HS-5 (cell line): ENCODE measurements at places on chromosomes 7 and 10.

DNA sequence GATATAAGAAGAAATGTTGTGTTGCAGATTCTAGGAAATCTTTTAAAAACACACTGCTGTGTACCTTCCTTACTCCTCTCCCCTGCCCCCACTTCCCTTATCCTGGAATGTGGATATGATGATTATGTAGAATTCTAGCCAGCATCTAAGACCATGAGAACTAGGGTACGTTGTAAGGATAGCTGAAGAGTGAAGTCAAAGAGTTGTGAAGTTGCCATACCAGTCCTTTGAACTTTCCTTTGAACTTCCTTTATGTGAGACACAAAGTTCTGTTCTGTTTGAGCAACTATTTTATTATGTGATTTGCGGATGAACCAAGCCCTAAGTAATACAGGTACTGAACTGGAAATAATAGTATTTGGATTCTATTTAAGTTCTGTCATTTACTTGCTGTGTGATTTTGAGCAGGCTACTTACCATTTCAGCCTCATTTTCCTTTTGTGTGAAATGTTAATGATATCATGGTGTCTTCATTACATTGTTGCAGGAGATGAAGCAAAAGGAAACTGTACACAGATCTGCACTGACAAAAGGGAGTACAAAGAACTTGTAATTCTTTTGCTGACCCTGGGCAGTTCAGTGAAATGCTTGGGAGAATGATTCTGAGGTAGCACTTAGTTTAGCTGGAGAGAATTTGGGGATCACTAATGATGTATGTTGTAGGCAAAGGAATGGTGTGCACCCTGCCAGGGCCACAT is 31.4 kb downstream of the RPA3 start:
- no peak for DNase-seq

GRCh38 chr7:96005271-96005670 is 232.9 kb downstream of the DYNC1I1 start:
- DNase-seq, result no peak

- no peak for DNase-seq
Observed at GRCh38 chr10:4315551-4315950, 510.5 kb upstream of the AKR1E2 start.

DNA sequence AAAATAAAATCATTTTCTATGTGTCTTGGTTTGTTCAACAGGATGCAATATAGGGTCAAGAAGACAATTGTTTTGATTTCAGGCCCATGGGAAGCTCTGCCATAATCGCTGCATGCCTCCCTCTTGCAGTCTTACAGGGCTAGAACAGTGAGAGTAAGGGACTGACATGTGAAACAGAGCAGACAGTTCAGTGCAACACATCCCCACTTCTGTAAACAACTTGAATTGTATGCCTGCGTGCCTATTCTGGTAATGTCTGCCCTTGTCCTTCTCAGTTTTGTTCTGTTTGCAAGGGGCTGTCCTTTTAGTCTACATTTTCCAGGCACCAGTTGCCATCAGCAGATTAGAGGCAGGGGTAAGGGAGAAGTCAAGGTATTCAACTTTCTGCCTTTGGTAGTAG is 34.8 kb upstream of the GPR37 start:
- DNase-seq, result no peak
